NCI-H748 treated with DMSO at 0.1 percent for 48 hours (cell line): ENCODE measurements at places on chromosomes 11 and 22.

- DNase-seq: no peak
Observed at GRCh38 chr11:22778642-22779041, 51.0 kb downstream of the SVIP start.

DNA sequence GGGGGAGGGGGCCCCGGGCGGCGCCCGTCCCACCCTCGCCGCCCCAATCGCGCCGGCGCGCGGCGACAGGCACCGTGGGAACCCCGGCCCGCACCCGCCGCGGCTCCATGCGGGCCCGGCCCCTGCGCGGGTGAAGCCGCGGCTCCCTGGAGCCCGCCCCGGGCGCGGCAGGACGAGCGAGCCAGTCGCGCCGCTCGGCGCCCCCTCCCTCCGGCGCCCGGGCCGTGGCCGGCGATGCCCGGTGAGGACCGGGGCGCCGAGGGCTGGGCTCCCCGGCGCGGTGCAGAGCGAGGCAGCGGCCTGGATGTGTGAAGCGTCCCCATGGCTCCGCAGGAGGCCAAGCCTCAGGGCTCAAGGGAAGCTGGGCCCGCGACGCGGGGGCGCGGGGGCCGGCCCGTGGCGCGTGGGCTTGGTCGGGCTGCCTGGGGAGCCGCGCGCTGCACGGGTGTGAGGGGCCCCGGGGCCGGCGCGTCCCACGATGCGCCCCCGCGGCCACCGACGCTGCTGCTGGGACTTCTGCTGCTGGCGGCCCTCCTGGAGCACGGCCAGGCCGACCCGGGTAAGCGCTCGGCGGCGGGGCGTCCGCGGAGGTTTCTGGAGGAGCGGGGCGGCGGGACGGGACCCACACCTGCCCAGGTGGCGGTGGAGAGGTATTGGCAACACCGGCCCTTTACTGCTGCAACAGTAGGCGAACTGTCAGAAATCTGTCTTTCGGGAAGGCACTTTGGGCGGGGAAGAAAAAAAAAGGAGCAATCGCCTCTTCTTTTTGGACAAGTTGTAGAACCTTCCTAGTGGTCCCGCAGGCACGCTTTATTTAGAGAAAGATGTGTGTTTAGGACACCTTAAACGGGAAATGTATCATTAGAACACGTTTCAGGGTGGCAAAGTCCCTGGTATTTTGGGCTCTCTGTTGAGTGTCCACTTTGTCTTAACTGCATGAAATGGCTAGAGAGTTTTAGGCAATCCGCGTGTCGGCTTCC lies 119.4 kb downstream of the HIPK3 start:
- no peak for DNase-seq

- no peak for DNase-seq
Observed at GRCh38 chr11:43943931-43944751, 1.7 kb downstream of the C11orf96 start.

GRCh38 chr11:70876685-70877084 lies 375.7 kb downstream of the SHANK2 start:
- DNase-seq: no peak

DNA sequence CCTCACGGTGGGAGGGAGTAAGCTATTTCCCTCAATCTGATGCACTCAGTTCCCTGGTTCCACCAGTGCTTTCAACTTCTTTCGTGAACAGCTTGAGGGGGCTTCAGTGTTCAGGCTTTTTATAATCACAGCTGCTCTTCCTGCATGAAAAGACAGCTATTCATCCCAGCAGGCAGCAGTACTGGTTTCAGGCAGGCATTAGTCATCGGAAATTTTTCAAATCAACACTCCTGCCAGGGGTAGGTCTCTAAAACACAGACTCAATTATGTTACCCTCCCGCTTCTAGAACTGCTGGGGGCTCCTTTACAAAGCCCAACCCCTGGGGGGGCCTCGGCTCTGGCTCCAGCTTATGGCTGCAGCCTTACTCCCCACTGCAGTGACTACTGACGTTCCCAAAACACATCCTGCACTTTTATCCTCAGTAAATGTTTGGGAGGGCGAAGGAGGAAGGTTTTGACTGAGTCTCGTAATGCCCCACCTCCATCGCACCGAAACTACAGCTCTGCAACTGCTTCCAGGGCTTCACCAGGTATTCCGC lies 5.8 kb downstream of the POLDIP3 start:
- DNase-seq: no peak

DNA sequence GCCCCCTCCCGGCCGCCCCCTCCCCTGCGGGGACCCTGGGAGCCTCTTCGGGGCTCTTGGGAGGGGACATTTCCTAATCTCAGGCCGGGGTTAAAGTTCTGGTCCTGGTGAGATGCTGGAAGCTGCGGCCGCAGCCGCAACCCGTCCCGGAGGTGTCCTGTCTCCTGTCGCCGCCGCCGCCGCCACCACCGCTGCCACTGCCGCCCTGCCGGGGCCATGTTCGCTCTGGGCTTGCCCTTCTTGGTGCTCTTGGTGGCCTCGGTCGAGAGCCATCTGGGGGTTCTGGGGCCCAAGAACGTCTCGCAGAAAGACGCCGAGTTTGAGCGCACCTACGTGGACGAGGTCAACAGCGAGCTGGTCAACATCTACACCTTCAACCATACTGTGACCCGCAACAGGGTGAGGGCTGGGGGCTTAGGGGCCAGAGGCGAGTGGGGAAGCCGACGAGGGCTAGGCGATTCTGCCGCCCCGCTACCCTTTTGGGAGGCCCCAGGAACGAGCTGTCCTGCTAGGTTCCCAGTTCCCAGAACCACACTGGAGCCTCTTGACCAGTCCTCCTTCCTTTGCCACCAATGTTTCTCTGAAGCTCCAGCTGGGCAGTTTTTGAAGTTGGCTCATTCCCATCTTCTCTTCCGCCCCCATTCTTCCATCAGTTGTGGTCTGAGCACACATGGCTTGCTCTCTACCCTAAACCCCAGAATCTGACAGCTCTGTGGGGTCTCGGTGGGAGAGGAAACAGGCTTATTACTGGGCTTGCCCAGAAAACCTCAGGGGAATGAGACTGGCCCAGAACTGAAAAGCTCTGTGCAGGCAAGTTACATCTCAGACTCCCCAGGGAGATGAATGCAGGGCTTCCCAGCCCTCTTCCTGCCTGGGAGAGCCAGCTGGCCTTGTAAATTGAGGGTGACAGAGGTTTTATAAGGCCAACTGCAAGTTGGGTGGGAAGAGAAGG lies 781 bp downstream of the SIDT2 start:
- DNase-seq: no peak

DNA sequence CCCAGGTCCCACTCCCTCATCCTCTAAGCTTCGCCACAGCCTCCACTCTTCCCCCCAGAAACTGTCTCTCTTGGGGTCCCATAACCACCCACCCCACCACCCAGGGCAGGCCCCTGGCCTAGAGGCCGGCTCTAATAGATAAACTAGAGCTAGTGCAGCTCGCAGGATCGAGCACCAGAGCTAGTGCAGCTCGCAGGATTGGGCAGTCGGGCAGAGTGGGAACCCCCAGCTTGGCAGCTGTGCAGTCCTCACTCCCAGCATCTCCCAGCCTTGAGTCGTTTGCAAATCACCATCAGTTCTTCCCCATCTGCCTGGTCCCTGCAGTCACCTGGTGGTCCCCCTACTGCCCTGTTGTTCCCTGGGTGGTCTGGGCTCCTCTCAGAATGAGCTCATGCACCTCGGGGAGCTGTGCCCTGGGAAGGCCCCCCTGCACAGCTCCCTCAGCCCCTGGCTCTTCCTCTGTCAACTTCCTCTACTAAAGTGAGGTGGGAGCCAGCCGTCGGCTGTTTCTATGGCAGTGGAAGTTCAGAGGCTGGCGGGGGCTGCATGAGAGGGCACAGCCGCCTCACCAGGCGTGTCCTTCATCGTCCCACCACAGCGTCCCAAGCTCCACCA lies 15.5 kb upstream of the SHANK2 start:
- no peak for DNase-seq

DNA sequence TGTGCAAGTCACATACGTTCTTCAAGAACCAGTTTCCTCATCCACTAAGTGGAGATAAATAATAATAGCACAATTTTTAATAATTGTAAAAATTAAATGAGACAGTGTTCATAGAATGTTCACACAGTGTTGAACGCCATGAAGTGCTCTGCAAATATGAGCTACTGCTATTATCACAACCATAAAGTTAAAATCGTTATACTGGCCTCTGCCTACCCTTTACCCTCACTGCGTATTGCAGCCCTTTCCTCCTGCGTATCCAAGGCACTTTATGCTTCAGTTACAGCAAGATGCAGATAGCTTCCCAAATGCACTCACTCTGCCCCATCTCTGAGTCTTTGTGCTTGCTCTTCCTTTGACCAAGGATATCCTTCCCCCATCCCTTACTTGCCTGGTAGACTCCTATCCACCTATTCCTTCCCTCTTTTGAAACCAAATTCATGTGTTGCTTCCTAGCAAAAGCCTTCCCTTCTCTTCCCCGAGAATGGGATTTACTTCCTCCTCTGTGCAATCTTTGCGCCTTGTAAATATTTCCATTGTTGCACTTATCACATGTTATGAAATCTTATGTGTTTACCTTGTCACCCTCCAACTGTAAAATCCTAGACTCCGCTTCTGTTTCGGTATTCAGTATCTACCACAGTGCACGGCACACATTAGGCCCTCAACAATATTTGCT lies 196.9 kb downstream of the ADAMTS15 start:
- no peak for DNase-seq

GRCh38 chr22:32466496-32466895 lies 2.2 kb upstream of the BPIFC start:
- DNase-seq: no peak

GRCh38 chr11:31397239-31397834 lies 27.7 kb downstream of the DNAJC24 start:
- DNase-seq: peak; percentile 14

DNA sequence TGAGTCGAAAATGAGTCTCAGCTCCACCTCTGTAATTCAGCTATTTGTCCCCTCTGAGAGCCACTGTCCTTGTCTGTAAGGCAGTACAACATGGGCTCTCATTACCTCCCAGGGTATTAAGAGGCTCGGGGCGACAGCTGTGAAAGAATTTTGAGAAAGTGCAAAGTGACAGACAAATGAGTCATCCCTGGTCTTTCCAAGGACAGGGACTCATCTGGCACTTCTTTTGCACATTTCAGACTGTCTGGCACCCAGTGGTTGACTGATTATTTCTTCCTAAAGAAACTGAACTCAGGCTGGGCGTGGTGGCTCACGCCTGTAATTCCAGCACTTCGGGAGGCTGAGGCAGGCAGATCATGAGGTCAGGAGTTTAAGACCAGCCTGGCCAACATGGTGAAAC lies 62.1 kb upstream of the ARFGAP3 start:
- no peak for DNase-seq

DNA sequence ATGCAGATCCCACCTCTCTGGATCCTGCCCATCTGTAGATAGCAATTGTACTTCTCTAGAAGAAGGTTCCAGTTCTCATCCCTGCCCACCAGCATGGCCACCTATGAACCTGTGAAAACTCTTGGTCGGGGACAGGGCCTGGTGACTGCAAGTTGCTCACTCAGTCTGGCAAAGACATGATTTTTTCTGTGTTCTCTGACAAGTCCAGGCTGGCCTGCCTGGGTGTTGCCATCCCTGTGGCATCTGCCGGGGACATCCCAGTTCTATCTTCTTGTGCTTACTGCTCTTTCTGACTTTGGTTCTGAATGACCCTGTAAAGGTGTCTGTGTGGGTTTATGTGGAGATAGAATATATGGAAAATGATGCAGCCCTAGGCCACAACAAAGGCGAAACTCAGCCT lies 545.8 kb downstream of the INSC start:
- no peak for DNase-seq

GRCh38 chr22:48573766-48574165 lies 1253.9 kb downstream of the BRD1 start:
- DNase-seq: no peak

- no peak for DNase-seq
Observed at GRCh38 chr11:57982776-57983175, 40.9 kb upstream of the OR9Q1 start.

- no peak for DNase-seq
Observed at GRCh38 chr22:42895087-42895486, 38.0 kb upstream of the ARFGAP3 start.

- no peak for DNase-seq
Observed at GRCh38 chr11:36703055-36703404, 105.0 kb upstream of the RAG2 start.

GRCh38 chr11:108115500-108116140 lies 5.7 kb upstream of the ACAT1 start:
- DNase-seq: no peak

DNA sequence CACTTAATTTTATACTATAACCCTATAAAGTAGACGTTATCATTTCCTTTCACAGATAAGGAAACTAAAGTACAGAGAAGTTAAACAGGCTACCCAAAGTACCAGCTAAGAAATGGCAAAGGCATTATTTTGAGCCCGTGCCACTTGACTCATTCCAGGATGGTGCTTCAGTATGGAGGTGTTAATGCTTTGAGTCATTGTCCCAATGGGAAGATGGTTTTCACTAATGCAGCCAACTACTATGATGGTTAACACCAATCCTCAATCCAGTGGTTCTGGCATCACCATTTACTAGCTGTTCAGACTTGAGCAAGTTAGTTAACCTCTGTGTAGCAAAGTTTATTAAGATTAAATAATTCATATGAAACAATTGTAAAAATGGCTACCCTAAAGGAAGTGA lies 123.1 kb upstream of the SLC5A12 start:
- DNase-seq: no peak

GRCh38 chr11:7787239-7787638 lies 9.5 kb downstream of the OR5P2 start:
- no peak for DNase-seq

- no peak for DNase-seq
Observed at GRCh38 chr11:91100427-91100826, 877.6 kb upstream of the CHORDC1 start.

GRCh38 chr11:35047179-35047578 lies 91.8 kb upstream of the CD44 start:
- no peak for DNase-seq

- DNase-seq: no peak
Observed at GRCh38 chr11:69076129-69076791, 27.5 kb downstream of the TPCN2 start.

DNA sequence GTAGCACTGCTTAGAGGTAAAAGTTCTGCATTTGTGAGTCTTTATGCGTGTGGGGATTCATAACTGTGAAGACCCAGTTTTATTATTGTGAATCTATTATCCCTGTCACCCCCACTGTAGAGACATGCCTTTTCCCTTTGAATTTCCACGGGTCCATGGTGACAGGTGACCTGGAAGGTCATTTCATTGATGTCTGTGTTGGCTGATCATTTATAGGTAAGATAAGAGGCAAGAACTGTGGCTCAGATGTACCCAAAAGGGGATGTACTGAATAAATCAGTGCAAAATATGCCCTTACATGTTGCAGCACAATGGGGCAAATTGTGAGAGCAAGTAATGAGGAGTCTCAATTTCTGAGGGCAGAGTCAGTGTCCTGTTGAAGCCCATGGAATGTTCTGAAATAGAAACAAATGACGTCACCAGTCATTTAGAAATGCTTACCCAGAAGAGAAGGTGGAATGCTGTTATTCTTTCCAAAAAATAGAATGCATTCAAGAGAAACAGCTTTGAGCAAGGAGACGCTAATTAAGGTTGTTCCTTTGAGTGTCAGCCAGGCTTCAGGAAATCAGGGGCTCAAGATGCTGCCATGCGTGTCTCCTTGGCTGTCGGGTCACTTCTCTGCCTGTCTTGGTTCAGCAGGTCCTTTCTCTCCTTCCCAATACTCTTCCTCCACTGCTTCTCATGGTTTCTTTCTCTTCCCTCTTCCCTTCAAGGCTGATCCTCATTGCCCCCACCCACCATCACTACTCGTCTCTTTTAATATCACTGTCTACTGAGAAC lies 118.7 kb upstream of the E2F8 start:
- no peak for DNase-seq
